A549 treated with AZD2906 at 1 μM for 4 hours (cell line): ENCODE measurements at places on chromosomes 5 and 9. TPM values are rescaled to one million over a fixed set of nuclear protein-coding genes. Genes with fewer than 3 reads are reported as not detected.

The NUTM2F gene
- total RNA-seq, result 0.02 TPM in 1 of 5 replicates, not detected in the others

The RNF208 gene
- 0.91 to 2.8 TPM (median 2.1 TPM) in 5 replicates for total RNA-seq

The TRPM6 gene
- total RNA-seq, result 1.7 to 2.3 TPM (median 1.9 TPM) in 5 replicates

The NR3C1 gene
- 22.1 to 30.9 TPM (median 24.7 TPM) in 5 replicates for total RNA-seq

The ARID3C gene
- 0.11 to 0.32 TPM (median 0.17 TPM) in 5 replicates for total RNA-seq

The NLN gene
- 50.4 to 76.6 TPM (median 61.3 TPM) in 5 replicates for total RNA-seq

The PPIC gene
- total RNA-seq, result 16.5 to 18.7 TPM (median 18.3 TPM) in 5 replicates

The TRIM52 gene
- 5.2 to 7.2 TPM (median 5.5 TPM) in 5 replicates for total RNA-seq
